ENCODE measurements at places on chromosomes 1 and 21. TPM values are rescaled to one million over a fixed set of nuclear protein-coding genes. Genes with fewer than 3 reads are reported as not detected.
A peak's percentile ranks its signal among the peaks of the same experiment; 100 is the strongest.

Gene RNU1-3
- under 0.01 TPM for total RNA-seq

Gene AKT3
- total RNA-seq: 46.0 TPM

Gene CTSK
- total RNA-seq: 70.7 TPM

- no peaks in the 10 kb centered on the region for H3K4me1 ChIP-seq
- H3K36me3 ChIP-seq: no peaks in the 10 kb centered on the region
- H3K4me3 ChIP-seq: no peak overlapping the region
Observed at GRCh38 chr1:101873672-101874071, 123.1 kb downstream of the OLFM3 start.

Gene SORT1
- total RNA-seq: 231 TPM

Gene SLC1A7
- total RNA-seq: 0.42 TPM

DNA sequence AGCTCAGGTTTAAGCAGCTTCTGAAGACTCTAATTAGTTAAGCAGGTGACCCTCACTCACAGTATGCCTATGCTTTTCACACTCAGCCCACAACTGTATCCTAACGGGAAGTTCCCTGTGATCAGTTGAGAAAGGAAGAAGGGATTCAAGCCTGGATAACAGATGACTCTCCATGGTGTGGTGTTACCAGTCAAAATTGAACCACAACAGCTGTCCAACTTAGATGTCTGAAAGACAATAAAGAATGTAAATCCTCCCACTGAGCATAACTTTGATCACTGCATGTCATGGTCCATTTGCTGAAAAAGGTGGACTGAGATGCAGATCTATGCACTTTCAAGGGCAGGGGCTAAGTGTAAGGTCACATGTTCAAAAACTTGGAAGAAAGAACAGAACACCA lies 32.3 kb upstream of the DIPK1A start:
- no peaks in the 10 kb centered on the region for H3K36me3 ChIP-seq
- H3K27ac ChIP-seq: no peak overlapping the region
- no peak for DNase-seq

Gene KIF26B
- 0.14 TPM for total RNA-seq

Gene LORICRIN
- not detected for total RNA-seq

DNA sequence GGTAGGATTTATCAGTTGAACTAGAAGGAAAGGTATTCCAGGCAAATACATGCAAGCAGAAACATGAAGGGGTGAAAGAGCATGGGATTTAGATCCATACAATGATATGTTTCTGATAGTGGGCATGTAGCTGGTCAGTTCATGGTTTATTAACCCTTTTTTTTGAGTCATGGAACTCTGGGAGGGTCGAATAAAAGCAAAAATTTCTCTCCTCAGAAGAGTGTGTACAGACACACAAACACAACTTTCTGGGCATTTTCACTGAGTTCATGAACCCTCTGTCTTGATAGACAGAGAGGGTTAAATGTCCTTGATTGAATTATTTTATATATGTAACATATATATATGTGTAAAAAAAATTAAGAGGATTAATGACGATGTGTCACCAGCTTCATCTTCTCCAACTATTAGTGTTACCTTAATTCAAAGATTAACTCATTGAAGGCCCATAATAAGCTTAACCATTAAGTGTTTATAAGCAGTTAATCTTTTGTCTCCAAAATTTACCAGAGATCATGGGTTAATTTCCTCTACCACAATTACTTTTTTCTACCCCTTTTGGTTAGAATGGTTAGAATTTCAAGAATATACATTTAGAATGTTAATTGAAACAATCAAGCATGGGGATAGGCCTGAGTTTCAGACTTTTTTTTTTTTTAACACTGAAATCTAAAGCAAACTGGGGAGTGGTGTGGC lies 4.6 kb downstream of the JUN start:
- peaks cover 3% of the 10 kb centered on the region for H3K4me1 ChIP-seq
- no peak for DNase-seq
- H3K27me3 ChIP-seq: no peaks in the 10 kb centered on the region

Gene FABP3
- total RNA-seq: 28.6 TPM

- H3K4me1 ChIP-seq: peaks cover 16% of the 10 kb centered on the region
- H3K4me3 ChIP-seq: peak overlapping the region; percentile 24
- no peaks in the 10 kb centered on the region for H3K36me3 ChIP-seq
- DNase-seq: peak; percentile 50
Observed at GRCh38 chr1:7893529-7894180, 40.8 kb upstream of the UTS2 start.

DNA sequence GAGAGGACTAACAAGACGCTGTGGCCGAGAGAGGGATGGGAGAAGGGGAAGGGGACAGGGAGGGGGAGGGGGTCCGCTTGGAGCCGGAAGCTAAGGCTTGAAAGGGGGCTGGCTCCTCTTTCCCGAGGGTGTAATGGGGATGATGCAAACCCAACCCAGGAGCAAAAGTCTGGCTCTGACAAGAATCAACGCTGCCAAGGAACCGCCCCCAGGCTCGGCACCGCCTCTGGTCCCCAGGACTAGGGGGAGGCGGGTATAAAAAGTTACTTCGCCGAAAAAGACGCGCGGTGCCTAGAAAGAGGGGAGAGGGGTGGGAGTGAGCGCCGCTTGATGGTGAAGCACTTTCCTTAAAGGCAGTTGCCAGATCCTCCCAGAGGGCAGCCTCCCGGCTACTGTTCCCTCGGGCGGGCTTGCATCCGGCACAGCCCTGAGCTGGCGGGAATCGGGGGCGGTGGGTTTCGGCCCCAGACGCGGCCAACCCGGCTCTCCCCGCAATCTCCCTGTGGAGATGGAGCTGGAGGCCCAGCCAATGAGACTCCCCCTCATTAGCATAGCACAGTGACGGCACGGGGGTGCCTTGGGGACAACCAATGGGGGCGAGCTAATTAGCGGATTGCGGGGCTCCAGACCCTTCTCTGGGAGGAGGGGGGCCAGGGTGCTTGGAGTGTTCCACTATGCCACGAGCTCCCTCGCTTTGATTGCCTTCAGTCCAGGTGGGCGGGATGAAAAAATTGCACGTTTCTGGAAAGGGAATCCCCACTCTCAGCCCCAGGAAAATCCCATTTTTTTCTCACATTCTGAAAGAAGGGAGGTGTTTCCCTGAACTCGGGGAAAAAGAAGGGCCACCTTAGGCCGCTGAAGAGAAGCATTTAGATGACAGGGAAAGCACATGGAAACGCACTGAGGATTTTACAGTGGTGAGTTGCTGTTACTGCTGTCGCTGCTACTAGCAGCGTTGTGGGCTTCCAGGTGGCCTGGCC lies at the start of gene KCNT2:
Gene KCNT2 (minus strand): TSS at position 51 of the 980 bp plus-strand sequence. CDS start 131 bp downstream, outside the sequence.
- DNase-seq: no peak
- H3K27ac ChIP-seq: peak within 1 kb of the TSS; percentile 45
- H3K4me3 ChIP-seq: peak within 1 kb of the TSS; percentile 71
- no peaks in the 10 kb centered on the region for H3K4me1 ChIP-seq
- H3K36me3 ChIP-seq: no peaks in the 10 kb centered on the region

- peaks cover 22% of the 10 kb centered on the region for H3K4me1 ChIP-seq
- peak overlapping the region; percentile 80 for H3K4me3 ChIP-seq
- H3K36me3 ChIP-seq: no peaks in the 10 kb centered on the region
- H3K27me3 ChIP-seq: no peaks in the 10 kb centered on the region
- H3K27ac ChIP-seq: peak overlapping the region; percentile 82
- no peak for DNase-seq
Observed at GRCh38 chr21:45405271-45405818, 380 bp downstream of the COL18A1 start.

Gene TTC39A
- 1.2 TPM for total RNA-seq

GRCh38 chr1:98797506-98797905 lies 136.0 kb downstream of the SNX7 start:
- no peaks in the 10 kb centered on the region for H3K36me3 ChIP-seq
- H3K27ac ChIP-seq: no peak overlapping the region
- H3K4me3 ChIP-seq: no peak overlapping the region
- DNase-seq: no peak
- no peaks in the 10 kb centered on the region for H3K27me3 ChIP-seq

Gene OR2L13
- total RNA-seq: not detected

Gene SF3B4
- total RNA-seq: 15.4 TPM

Gene LCE1E
- not detected for total RNA-seq

- no peak overlapping the region for H3K27ac ChIP-seq
- DNase-seq: no peak
- no peaks in the 10 kb centered on the region for H3K4me1 ChIP-seq
Observed at GRCh38 chr1:57546549-57547330, 122.9 kb upstream of the DAB1 start.

DNA sequence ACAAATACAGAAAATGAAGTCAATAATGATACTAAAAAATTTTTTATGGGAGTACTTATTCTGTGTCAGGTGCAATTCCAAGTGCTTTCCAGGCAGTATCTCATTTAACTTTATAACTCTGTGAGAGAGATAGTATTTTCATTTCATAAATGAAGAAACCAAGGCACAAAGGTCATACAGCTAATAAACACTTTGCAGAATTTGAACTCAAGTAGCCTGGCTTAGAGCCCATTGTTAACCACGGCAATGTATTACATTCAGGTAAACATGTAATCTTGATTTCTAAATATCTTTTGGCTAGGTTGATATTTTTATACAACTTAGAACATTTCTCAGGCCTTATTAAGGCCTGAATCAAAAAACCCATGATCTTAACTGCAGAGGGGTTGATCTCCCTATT lies 28.9 kb upstream of the PKN2 start:
- H3K27me3 ChIP-seq: no peaks in the 10 kb centered on the region
- no peaks in the 10 kb centered on the region for H3K36me3 ChIP-seq
- no peaks in the 10 kb centered on the region for H3K4me1 ChIP-seq
- H3K4me3 ChIP-seq: no peak overlapping the region
- no peak overlapping the region for H3K27ac ChIP-seq
- no peak for DNase-seq

Gene HHAT
- 4.6 TPM for total RNA-seq

DNA sequence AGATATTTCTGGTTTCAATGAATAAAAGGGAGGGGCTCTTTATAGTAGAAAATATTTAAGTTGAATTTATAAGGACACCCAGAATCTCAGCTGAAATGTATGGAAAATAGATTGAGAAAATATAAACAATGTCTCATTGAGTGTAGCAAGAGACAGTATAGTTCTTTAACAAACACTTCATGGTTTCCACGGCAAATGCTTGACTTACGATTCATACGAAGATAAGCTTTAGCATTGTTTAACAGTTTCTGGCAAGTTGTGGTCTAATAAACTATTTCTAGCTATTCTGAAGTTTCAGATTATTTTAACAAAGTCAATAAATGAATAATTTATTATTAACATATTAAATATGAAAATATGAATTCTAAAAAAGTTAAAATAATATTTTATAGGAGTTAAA lies 1419.4 kb downstream of the KCNT2 start:
- DNase-seq: no peak
- no peaks in the 10 kb centered on the region for H3K27me3 ChIP-seq
- no peaks in the 10 kb centered on the region for H3K36me3 ChIP-seq
- H3K27ac ChIP-seq: no peak overlapping the region

DNA sequence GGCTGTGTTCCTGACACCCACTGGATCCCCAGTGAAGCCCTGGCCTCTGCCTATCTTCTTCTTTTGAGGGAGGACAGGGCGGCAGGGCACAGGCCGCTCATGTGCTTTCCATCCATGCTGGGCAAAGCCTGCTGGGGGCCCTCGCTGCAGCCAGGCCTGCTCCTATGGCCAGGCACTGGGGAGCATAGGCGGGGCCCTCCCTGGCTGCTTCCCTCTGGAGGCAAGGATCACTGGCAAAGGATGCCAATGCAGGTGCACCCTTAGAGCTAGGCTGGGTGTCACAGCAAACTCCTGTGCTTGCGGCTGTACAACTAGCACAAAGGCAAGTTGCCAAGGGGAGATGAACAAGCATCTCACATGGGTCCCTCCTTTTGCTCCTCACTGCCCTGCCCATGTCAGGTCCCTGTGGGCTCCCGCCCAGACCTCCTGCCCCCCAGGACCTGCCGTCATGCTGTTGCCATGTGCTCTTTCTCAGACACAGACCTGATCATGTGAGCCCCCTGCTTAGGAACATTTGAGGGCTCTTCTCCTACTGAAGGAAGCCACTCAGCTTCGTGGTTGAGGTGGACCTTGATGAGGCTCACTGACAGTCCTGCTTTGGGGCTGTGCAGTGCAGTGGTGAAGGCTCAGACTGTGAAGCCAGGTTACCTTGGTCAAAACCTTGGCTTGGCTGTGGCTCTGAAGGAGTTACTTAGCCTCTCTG lies 393.6 kb downstream of the PTPRU start:
- H3K4me1 ChIP-seq: peaks cover 6% of the 10 kb centered on the region
- no peak overlapping the region for H3K27ac ChIP-seq
- H3K27me3 ChIP-seq: no peaks in the 10 kb centered on the region
- H3K4me3 ChIP-seq: no peak overlapping the region

GRCh38 chr1:187641015-187641414 lies 812.3 kb downstream of the PLA2G4A start:
- H3K27ac ChIP-seq: no peak overlapping the region
- no peak for DNase-seq
- no peaks in the 10 kb centered on the region for H3K4me1 ChIP-seq
- H3K27me3 ChIP-seq: no peaks in the 10 kb centered on the region

Gene TDRD5
- total RNA-seq: 0.14 TPM

GRCh38 chr1:77538956-77539518 lies 143.4 kb downstream of the ZZZ3 start:
- no peak overlapping the region for H3K27ac ChIP-seq
- no peak overlapping the region for H3K4me3 ChIP-seq
- H3K27me3 ChIP-seq: no peaks in the 10 kb centered on the region
- DNase-seq: no peak
- H3K4me1 ChIP-seq: peaks cover 13% of the 10 kb centered on the region

- H3K27ac ChIP-seq: peak overlapping the region; percentile 88
- peak overlapping the region; percentile 63 for H3K4me3 ChIP-seq
- H3K4me1 ChIP-seq: peaks cover 12% of the 10 kb centered on the region
- no peaks in the 10 kb centered on the region for H3K27me3 ChIP-seq
- H3K36me3 ChIP-seq: no peaks in the 10 kb centered on the region
- peak; percentile 67 for DNase-seq
Observed at GRCh38 chr1:91851130-91852010, 34.6 kb downstream of the TGFBR3 start.

Gene TNFRSF9
- not detected for total RNA-seq

Gene HCN3
- total RNA-seq: 1.9 TPM

Gene CACNA1E
- total RNA-seq: not detected

Gene P3R3URF
- total RNA-seq: not detected

Gene GBP6
- total RNA-seq: not detected

DNA sequence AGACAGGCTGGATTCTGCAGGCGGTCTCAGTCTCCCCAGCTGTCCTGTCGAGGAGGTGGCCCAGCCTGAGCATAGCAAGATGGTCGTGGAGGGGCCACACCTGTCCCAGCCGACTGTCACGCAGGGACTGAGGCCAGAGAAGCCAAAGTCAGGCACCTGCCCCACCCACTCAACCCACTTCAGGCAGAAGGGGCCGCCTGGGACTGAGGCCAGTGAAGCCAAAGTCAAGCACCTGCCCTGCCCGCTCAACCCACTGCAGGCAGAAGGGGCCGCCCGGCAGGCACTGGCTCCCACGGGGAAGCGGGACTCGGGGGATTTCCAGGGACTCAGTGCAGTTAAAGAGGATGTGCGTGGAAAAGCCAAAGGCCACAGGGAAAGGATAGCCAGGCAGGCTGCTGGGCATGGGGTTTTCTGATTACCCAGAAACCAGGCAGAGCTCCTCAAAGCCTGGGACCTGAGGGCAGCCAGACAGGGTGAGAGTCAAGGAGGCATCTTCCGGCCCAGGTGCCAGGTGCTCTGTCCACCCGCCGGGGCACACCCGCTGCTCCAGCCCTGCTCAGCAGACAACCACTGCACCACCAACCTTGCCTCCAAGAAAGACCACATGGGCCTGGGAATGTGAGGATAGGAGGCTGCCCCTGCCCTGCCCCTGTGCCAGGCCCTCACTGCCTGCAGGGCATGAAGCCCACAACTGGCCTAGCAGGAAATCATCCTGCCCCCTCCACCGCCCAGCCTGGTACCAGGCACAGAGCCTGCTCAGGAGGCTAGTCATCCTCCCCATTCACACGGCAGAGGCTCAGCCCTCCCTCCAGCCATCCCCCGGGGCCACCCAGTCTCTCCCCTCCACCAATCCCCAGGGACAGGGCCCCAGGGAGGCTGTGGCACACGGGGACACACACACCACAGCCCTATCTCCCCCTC lies 41.0 kb downstream of the MEGF6 start:
- peaks cover 26% of the 10 kb centered on the region for H3K4me1 ChIP-seq
- no peak overlapping the region for H3K4me3 ChIP-seq
- H3K27me3 ChIP-seq: no peaks in the 10 kb centered on the region
- DNase-seq: no peak
